Fibroblast of pulmonary artery (primary cell): ENCODE measurements at places on chromosomes 1 and 21.

DNA sequence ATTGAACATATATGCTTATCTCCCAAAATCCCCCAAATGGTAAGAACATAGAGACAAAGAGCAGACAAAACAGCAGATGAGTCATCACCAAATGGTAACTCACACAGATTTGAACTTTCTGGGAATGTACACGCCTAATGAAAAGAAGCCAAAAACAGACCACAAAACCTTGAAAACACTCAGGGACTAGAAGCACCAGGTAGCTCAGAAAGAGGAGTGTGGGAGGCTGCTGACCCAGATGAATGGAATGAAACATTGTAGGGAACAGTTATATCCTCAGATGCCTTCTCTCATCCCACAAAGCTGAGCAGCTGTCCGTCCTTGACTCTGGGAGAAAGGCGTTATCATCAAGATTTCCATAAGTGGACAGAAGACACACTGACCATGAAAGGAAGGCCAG lies 307.0 kb upstream of the USP25 start:
- DNase-seq: peak; percentile 89

GRCh38 chr1:5830771-5831599 lies 161.2 kb downstream of the NPHP4 start:
- DNase-seq: no peak

DNA sequence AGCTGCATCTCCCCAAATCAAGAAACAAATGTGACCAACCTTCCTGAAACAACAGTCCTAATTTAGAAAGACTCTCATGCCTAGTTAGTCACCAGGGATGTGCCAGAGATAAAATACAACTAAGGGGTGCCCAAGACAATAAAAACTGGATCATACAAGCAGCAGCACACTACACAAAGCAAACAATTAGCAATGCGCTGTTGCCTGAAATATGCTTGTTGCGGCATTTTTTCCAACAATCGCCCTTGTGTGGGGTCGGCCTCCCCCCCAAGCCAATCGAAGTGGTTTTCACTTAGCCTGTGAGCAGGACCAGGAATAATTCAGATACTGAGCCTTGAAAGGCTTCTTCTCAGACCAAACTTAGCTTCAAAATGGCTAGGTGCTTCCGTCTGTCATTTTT lies 1.4 kb upstream of the STMN1 start:
- no peak for DNase-seq

DNA sequence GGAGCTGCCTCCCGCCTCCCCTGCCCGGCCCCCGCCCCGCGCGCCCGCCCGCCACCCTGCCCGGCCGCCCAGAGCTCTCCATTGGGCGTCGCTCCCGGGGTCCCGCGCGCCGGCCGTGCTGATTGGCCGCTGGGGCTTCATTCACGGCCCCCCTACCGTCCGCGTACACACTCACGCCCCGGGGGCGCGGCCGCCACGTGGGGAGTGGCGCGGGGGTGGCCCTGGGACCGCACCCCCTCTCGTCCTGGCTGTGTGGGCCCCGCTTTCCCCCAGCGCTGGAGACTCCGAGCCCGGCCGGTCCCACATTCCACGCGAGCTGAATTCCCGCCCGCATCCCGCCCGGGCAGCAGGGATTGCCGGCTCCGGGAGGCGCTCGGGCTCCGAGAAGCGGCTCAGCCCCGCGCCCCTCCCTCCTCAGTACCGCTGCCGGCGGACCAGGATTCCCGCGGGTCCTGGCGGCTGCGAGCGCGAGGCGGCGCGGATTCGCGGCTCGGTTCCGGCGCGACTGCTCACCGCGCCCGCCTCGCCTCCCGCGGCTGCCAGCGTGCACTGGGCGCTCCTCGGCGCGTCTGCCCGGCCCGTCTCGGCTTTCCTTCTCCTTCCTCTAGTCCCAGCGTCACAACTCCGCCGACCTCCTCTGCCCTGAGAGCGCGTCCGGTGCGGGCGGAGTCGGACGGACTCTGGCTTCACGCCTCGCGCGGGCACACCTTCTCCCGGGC lies 450 bp upstream of the POU3F1 start:
- peak; percentile 71 for DNase-seq

DNA sequence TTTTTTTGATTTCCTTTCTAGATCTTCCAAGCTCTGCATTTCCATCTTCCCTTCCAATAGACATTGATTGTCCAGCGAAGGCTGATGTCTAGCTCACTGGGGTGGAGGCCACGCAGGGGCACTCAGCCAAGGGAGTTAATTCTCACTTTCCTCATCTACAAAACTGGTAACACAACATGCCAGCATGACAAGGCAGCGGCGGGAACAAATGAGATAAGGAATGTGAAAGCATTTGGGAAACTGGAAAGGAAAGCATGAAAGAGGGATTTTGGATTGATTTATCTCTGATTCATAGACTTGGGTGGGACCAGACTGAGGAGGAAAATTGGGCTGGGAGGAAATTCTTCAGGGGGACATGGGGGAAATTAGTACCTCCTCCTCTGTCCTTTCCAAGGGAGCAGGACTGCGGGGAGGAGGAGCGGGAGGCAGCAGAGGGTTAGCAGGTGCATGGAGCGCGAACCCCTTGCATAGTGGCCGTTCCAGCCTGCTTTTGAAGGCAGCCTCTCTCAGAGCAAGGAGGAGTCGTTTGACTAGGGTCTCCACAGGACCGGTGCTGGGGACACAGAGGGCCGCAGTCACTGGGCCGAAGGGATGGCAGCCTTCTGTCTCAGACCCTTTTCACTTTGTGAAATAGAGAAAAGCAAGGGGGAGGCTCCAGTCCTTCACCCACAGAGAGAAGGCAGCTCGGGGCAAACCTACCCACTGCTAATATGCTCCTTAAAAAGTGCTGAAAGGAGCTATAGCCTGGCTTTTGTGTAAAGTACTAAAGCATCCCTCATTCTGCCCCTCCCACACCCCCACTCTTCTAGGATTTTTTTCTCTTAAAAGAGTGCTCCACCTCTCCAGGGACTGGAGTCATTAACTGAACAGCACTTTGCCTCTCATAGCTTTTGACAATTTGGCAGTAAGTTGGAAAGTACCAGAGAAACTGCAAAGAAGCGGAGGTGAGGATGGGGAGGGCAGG lies 89.2 kb downstream of the PLXNA2 start:
- DNase-seq: no peak

GRCh38 chr1:151729157-151729965 lies 8.0 kb downstream of the RIIAD1 start:
- no peak for DNase-seq

DNA sequence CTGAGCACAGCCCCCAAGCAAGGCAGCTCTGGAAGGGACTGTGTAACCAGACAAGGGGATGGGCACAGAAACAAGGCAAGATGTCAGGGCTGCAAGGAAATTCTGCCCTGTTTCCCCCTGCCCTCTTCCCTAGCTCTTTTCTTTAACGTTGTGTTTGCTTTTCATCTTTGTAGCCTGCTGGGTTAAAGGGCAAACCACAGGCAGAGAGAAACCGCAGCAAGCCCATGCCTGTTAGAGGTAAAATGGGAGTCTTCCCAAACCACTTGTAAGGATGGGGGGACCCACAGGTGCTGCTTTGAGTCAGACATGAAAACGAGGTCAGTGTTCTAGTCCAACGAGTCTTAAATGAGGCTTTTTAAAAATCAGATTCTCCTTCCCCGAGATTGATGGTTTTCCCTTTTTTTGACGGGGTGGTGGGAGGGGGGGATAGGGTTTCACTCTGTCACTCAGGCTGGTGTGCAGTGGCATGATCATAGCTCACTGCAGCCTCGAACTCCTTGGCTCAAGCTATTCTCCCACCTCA lies 13.3 kb downstream of the TGFBR3 start:
- no peak for DNase-seq

- DNase-seq: peak; percentile 66
Measured at GRCh38 chr1:181099152-181100014, 10.9 kb downstream of the IER5 start.

GRCh38 chr1:161088587-161089110 lies 709 bp downstream of the NECTIN4 start:
- peak; percentile 26 for DNase-seq

- peak; percentile 83 for DNase-seq
Measured at GRCh38 chr1:230090194-230090711, 23.2 kb downstream of the GALNT2 start.

DNA sequence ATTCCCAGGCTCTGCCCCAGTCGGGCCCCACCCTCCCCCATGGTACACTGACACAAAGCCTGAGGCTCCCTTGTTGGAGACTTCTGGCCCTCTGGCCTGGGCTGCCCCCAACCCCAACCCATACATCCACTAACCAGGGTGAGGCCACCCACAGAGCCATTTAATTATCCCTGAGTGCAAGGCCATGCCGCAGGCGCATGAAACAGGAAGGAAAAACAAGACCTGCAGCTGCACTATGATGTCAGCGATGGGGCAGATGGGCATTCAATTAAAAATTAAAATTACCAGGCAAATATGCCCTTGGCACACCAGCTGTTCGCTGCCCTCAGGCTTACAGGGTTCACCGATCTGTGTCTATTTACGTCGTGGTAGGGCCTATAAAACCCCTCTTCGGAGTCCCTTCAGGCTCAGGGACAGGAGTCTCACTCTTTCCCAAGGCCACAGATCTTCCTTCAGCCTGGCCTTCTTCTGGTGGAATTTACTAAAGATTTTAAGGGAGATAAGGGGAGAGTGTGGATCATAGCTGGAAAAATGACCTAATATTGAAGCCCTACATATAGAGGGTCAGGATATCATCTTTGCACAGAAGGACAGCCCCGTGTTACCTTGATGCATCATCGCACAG lies 29.6 kb upstream of the RGS16 start:
- DNase-seq: no peak

DNA sequence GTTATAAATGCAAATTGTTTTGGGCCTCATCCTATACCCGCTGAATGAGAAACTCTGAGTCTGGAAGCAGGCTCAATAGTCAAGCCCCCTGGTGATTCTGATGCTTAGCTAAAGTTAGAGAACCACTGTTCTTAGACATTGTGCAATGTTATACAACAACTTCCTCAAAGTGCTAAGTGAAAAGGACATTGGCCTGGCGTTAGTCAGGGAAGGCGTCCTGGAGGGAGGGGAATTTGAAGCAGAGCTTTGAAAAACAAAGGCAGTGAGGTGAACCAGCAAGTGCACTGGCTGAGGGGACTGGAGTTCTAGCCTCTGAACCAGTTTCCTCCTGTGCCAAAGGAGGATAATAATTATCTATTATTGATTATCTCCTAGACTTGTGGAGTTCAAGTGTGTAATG lies 5.1 kb downstream of the CD1D start:
- no peak for DNase-seq

DNA sequence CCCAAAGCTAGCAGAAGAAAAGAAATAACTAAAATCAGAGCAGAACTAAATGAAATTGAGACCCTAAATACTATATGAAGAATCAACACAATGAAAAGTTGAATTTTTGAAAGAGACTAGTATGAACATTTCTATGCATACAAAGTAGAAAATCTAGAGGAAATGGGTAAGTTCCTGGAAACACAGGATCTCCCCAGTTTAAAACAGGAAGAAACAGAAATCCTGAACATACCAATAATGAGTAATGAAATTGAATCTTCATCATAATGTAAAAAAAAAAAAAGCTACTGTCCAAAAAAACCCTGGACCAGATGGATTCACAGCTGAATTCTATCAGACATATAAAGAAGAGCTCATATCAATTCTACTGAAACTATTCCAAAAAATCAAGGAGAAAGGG lies 233.5 kb downstream of the PLPP3 start:
- peak; percentile 11 for DNase-seq

DNA sequence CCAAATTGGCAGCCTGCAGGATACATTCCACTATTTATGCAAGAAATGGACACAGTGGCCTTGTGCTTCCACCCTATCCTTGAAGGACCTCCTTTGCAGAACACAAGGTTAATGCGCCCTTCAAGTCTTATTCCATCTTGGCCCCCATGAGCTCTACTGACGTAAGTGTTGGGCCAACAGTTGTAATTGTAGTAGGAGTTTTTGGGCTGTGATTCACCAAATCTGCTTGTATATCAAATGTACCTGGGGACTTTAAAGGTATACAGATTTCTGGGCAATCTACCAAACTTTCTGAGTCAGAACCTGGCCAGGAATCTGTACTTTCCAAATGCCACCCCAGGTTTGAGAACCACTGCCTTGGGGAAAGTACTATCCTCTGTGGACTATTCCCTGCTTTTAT lies 100.9 kb upstream of the MARK1 start:
- DNase-seq: no peak

- DNase-seq: peak; percentile 97
Measured at GRCh38 chr1:234925440-234926263, 203.0 kb downstream of the TOMM20 start.

DNA sequence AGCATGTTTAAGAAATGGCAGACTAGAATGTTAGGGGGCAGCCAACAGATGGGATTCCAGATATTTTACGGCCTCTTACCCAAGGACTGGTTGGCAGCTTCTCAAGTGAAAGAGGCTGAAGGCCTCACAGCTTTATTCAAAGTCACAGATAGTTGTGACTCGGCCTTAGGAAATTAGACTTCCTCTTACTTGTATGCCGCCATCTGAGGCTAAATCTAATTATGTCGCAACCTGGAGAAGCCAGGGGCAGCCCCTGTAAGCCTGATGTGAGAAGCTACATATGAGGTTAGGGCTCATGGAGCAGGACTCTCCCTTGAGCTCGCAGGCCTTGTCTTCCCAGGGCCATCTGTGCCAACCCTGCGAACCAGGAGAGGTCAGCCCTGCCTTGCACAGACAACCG lies 352.5 kb downstream of the HHAT start:
- no peak for DNase-seq

- no peak for DNase-seq
Measured at GRCh38 chr21:46620846-46621245, 14.6 kb upstream of the PRMT2 start.

DNA sequence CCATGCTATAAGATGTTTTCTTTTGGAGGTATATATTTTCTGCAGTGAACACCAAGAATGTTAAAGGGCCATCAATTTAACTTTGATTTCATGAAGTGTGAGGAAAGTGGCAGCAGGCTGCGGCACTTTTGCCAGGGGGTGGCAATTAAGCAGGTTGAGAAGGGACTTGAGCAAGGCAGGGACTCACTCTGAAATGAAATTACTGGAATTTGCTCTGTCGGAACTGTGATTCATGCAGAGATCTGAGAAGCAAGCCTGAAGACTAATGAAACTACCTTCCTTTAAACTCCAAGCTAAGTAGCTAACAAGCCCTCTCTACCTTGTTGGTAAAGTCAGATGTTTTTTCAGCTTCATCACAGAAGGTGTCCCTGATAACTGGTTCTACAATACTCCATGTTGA lies 441.6 kb downstream of the SIPA1L2 start:
- no peak for DNase-seq

DNA sequence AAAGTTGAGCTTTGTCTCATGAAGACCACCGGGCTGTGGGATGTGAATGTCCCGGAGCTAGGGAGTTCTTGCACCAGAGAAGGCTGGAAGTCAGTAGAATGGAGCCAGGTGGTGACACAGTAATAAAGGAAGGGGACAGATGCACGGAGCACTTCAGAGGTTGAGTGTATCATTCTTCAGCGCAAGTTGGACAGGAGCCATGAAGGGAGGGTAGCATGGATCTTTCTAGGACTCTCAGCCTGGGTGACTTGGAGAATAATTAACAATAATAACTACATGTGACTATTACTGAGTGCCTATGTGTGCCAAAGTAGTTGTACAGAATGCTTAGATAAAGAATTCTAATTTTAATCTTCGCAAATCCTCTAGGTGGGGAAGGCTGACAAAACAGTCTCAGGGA lies 258.7 kb upstream of the AJAP1 start:
- DNase-seq: no peak
